ENCODE measurements at places on chromosomes 7 and 10.

DNA sequence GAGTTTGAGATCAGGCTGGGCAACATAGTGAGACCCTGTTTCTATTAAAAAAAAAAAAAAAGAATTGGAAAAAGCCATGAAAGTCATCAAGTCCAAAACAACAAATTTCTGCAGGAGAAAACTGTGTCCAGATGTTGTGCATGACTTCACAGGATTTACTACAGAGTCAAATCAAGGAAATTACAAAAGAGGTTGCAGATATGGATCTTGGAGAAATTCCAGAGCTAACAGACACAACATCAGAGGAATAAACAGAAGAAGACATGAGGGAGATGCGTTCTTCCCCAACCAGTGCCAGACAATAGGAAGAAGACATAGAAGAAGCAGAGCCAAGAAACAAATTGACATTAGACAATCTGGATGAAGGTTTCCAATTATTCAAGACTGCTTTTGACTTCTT is 24.3 kb upstream of the KCNIP2 start:
- no peak for DNase-seq

DNA sequence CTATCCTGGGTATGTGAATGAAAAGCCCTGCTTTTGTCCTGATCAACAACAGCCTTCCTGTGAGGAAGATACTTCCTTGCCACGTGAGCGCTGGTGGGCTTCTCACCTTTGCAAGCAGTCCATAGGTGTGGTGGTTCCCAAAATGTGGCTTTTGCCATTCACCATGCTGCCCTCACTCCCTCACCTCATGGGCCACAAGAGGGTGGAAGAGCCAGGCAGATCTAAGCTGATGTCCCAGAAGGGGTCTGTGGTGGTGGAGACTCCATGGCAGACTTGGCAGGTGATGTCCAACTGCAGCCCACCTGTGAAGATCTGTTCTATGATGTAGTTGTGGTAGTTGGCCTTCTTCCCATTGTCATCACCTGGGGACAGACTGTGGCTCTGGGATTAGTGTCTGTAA is 147.4 kb downstream of the BBS9 start:
- no peak for DNase-seq

DNA sequence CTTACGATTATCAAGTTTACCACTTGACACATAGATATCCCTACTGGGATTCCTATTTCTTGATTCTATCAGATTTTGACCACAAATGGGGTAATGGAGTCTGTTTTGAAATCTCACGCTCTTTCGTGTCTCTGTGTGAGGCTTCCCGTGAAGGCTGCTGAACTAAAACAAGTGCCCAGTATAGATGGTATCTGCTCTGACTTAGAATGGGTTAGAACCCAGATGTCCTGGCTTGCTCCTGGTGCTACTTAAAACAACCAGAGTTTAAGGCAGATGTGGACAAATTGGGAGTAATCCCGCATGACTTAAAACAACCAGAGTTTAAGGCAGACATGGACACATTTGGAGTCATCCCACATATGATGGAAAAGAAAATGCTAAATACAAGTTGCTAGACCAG is 85.9 kb downstream of the FAM204A start:
- no peak for DNase-seq

GRCh38 chr10:103493362-103493915 is at the start of gene NEURL1:
TSS of gene NEURL1 (plus strand) at chr10:103493705. CDS start at chr10:103494388, 683 bp downstream.
- DNase-seq, result no peak

GRCh38 chr7:138164804-138165203 is 88.5 kb downstream of the AKR1D1 start:
- DNase-seq, result no peak

GRCh38 chr7:128357217-128357613 is 4.3 kb downstream of the PRRT4 start:
- no peak for DNase-seq

- no peak for DNase-seq
These were observed 130.7 kb downstream of the NRF1 start for GRCh38 chr7:129742256-129742655.

GRCh38 chr10:87560495-87561129 is 55.9 kb downstream of the MINPP1 start:
- DNase-seq, result no peak

DNA sequence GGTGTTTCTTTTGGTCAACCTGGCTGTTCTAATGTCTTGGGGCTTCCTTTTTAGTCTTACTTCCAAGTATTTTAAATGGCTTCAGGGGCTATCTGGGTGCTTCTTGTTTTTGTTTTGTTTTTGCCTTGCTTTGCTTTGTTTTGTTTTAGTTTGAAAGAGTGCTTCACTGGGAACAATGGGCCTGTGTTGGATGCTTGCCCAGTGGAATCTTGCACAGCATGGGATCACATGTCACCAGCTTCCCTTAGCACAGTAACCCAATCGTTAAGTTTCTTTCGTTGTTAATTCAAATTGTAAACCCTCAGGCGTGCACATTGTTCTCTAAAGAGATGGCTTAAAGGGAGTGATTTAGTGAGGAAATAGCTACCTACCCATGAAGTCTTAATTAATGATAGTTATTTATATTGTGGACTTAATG is 8.9 kb downstream of the COL17A1 start:
- DNase-seq, result no peak

- DNase-seq, result no peak
These were observed 274.4 kb downstream of the THSD7A start for GRCh38 chr7:11557627-11558026.

DNA sequence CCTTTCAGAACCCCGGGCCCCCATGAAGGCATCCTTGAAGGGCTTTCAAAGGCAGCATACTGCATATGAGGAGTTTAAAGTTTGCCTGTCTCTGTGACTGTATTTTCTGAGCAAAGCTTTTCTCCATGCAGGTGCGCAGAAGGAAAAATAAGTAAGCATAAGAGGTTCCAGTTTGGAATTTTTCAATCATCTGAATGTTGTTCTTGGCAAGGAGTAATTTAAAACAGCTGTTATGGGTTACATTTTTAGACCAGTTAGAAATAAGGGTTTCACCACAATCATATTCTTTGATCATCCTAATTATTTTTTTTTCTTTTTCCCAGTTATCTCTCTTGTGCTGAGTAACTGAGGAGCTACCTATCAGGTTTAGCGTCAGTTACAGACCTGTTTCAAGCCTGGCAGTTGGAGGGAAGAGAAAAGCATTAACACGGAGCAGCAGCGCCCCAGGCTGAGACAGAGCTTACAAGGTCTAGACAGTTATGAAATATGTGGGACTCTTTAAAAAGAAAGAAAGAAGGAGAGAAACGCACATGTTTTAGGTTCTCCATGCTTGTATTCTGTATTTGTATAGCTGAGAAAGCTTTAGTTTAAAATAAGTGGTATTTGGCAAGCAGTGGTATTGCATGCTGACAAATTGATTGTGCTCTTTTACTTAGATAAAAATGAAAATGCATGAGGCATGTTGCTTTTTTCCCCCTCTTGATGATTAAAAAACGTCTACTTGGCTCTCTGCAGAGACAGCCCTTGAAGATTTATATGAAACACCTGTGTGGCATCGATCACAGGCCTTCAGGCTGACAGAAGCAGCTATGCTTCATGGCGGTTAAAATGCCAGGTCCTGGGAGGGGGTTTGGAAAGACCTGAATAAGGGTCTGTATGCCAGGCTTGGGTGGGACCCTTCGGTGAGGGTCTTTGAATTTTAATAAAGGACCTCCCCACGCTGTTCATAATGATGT is 157.6 kb downstream of the GRK5 start:
- DNase-seq, result no peak

GRCh38 chr7:107661081-107661864 is 645 bp downstream of the SLC26A4 start:
- DNase-seq, result no peak

- no peak for DNase-seq
These were observed 130.7 kb upstream of the SH2B2 start for GRCh38 chr7:102155821-102156441.

- no peak for DNase-seq
These were observed 57.3 kb downstream of the MKX start for GRCh38 chr10:27688276-27688675.

DNA sequence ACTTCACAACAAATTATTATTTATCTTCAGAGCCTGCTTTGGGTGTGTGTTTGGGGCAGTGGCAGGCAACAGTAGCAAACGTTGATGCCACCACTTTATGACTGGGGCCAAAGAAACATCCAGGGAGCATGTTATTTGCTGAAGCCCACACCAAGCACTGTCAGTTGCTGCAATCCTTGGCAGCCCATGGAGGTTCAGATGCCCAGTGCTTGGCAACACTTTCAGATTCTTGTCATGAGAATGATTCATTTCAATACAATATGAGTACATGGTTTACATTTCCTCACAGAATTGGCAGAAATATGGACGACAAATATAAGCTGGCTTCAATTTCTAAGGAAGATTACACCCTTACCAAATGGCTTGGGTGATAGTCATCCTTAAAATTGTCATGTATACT is 46.5 kb upstream of the GLI3 start:
- DNase-seq, result no peak

- DNase-seq, result no peak
These were observed 39.7 kb upstream of the ENO4 start for GRCh38 chr10:116809483-116810119.

DNA sequence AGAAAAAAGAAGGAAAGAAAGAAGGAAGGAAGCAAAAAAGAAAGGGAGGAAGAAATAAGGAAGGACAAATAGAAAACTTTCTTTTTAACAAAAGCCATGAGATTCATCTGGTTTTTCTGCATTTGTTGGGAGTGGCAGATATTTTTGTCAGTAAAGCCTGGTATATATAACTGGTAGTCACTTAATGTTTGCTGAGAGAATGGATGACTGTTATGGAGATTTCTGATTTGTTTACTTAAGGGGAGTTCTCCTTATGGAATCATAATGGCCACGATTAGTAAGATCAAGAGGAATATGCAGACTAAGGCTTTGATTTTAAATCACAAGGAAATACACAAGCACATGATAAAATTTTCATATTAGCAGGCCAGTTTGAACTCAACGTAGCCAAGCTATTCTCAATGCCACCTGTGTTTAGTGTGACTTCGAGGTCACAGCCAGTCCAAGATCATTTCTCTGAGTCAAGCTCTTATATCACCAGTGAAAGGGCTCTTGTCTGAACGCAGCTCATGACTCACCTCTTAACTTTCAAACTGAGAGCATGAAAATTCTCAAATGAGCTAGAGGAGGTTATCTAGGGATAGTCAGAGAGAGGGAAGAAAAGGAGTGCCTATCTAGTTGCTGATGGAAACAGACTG is 445.1 kb upstream of the ZMIZ1 start:
- DNase-seq, result no peak

GRCh38 chr10:57867241-57867640 is 400.5 kb downstream of the IPMK start:
- no peak for DNase-seq

DNA sequence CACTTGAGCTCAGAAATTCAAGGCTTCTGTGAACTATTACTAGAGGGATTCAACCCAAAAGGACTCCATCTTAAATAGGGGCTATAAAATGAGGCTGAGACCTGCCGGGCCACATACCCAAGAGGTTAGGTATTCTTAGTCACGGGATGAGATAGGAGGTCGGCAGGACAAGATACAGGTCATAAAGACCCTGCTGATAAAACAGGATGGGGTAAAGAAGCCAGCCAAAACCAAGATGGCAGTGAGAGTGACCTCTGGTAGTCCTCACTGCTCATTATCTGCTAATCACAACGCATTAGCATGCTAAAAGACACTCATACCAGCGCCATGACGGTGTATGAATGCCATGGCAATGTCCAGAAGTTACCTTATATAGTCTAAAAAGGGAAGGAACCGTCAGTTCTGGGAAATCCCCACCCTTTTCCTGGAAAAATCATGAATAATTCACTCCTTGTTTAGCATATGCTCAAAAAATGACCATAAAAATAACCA is 101.2 kb upstream of the TRIM24 start:
- no peak for DNase-seq

DNA sequence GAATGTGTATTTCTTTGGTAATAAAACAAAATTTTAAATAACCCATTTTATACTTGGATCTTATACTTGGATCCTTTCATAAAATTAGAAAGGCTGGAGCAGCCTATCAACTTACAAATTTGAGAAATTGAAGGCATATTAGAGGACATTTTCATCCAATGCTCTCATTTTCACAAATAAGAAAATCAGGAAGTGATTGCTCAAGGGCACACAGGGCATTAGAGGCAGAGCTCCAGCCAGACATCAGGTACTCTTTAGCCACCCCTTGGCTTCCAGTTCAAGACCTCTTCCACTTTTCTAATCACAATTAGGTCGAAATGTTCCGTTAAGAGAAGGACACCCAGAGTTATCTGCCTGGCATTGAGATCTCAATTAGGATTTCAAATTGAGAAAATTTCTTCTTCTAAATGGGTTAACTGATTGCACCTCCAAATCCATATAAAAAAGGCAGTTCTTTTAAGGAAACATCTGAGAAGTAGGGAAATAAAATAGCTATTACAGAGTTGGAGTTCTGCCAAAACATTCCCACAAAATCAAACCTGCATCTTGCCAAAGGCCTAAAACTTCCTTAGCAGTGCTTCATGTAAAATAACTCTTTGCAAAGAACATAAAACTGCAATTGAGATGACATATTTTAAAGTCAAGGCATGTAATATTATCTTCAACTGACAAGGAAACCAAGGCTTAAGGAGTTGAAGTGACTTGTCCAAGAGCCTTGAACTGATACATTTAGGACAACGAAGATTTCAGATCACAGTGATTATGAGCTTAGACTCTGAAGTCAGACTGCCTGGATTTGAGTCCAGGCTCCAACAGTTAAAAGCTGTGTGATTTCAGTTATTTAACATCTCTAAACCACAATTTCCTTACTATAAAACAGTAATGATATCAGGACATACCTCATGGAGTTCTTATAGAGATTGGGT is 2.4 kb downstream of the ACTA2 start:
- DNase-seq, result no peak

All from CD4-positive, alpha-beta T cell treated with Interleukin-6 at 100 ng/mL for 8 hours (primary cell).